NK-92 treated with Interleukin-12 subunit alpha and Interleukin-12 subunit beta, amount 100 ng/mL, for 24 hours (cell line): ENCODE measurements at places on chromosomes 4 and X.

DNA sequence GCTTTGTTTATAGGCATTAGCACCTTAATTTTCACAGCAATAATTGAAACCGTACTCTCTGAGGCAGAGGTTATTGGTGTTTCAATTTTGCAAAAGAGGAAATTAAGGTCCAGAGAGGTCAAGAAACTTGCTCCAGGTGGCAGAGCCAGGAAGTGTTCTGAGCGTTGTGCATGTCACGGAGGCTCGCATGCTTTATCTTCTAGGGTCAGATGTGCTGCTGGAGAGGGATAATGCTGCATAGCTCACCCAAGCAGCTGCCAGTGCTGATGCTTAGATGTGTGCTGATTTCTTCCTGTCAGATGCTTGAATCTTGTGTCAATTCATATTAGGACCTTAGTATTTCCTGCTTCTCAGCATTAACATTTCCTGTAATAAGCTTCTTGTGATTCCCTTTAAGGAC is 13.0 kb upstream of the FGF5 start:
- no peak for DNase-seq

DNA sequence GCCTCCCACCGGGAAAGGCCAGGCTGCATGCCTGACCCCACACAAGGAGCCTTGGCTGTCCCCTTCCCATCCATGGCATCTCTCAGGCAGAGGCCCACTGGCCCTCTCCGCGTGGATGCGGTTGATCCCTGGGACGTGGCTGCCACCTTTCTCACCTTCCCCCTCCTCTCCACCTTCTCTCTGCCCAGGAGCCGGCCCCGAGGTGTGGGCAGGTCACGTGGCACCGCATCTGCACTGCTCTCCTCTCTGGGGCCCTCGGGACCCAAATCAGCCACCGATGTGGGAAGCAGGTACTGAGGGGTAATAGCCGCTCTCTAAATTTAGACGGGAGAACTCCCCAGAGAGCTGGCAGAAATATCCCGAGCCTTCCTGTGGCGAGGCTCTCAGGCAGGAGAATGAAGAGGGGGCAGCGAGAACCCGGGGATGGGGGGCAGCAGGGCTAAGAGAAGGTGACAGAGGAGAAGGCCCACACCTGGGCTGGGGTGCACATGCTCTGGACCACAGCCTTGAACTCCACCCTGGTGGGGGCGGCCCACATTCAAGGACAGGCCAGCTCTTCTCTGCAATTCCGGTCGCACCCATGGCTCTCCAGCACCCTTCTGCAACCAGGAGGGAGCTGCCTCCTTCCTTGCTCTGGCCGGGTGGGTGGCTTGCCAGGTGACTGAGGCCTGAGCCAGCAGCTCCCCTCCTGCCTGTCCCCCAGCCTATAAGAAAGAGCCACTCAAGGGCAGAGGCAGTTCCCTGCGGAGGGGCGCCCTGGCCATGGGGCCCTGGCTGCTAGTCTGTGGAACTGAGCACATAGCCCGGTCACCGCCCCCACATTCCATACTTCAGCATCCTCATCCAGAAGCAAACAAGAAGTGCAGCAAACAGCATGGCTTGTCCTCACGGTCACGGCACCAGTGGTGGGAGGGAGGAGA is 9.6 kb upstream of the DUSP9 start:
- no peak for DNase-seq

DNA sequence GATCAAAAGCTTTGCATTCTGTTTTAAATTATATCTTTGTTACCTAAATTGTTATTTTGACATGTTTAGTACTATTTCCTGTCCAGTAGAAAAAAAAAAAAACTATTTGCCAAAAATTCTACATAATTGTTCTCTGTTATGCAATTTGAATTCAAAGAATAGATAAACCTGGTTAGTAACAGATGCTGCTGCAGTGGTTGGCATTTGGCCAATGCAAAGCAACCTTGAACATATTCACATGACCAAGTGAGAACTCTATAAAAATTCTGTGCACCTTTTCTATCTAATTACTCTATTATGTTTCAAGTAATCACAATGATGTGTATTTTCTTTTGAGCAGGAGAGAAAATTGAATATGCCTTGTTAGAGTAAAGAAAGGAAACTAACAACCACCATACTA is 1473.4 kb downstream of the RPA4 start:
- no peak for DNase-seq

- no peak for DNase-seq
Measured at GRCh38 chr4:187060551-187060950, 336.9 kb upstream of the FAT1 start.

DNA sequence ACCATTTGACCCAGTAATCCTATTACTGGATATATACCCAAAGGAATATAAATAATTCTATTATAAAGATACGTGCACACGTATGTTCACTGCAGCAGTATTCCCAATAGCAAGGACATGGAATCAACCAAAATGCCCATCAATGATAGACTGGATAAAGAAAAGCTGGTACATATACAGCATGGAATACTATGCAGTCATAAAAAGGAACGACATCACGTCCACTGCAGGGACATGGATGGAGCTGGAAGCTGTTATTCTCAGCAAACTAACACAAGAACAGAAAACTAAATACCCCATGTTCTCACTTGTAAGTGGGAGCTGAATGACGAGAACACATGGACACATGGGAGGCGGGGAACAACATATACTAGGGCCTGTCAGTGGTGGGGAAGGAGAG is 69.7 kb downstream of the PHF8 start:
- DNase-seq: no peak

DNA sequence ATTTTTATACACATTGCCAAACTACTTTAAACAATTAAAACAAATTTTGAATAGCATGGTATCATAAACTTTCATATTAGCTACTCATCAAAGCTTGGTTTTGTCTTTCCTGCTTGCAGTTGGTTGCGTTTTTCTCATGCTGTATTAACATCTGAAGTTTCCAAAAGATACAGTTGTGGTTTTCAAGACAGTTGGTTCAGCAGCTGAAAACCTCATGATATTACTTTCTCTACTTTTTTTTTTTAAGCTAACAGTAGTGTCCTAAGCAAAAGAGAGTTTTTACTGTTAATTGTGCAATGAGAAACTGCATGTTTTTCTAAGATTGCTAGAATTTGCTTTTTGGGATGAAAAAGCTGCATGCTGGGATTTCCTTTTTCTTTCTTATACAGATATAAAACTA is 15.2 kb downstream of the RUFY3 start:
- DNase-seq: no peak

DNA sequence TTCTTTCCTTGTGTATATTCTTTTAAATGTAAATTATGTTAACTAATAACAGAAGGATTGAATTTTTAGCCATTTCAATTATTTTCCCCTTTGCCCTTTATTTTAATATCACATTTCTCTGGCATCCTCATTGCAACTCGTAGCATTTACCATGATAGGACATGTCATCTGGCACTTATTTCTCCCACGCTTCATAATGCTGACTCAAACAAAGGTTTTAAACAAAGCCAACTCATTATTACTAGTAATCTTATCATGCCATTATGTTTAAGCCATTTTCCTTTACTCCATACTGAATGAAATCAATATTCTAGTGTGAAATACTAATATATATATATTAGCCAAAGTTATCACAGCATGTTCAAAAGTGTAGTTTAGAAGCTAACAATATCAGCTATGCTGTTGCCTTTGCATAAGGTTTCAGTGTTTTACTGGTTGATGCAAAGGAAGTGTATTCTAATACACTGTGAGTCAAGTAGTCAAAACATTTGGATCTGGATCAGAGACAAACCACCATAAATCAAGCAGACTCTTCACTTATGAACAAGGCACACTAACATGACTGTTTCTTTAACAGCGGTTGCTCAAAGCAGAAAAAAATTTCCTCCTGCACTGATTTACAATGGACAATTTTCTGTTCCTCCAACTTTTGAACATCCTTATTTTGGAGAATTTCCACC is 281.6 kb downstream of the SLC7A11 start:
- DNase-seq: no peak
